ENCODE measurements at places on chromosomes 6 and 20.

DNA sequence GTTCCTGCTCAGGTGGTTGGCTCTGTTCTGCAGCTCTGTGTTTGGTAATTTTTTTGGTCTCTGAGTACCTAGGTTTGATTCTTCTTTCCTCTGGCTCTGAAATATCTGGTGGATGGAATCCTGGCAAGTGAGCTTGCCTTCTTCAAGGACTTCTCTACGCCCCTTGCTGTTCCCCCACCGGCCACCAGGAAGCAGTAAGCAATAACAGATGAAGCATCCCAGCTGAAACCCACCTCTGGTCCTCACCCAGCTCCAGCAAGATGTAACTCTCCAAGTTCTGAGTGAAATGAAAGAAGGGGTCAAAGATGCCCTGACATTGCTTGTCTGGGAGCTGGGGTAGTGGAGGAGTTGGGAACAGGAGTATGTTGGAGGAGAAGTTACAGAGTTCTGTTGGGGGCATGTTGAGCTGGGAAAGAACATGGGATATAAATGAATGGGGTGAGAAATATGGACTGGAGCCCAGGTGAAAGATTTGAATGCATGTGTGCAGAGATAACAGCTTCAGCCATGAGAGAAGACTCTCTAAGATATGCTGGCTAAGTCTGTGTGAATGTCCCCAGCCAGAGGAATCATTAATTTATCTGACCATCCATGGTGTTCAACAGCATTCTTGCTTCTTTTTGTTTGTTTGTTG lies 51.3 kb upstream of the GLP1R start:
- DNase-seq: no peak

- DNase-seq: peak; percentile 20
Measured at GRCh38 chr20:23626040-23626620, 11.6 kb downstream of the CST3 start.

- DNase-seq: no peak
Measured at GRCh38 chr20:53149890-53150205, 177.7 kb downstream of the TSHZ2 start.

- DNase-seq: no peak
Measured at GRCh38 chr20:1774479-1774878, 116.9 kb upstream of the SIRPG start.

- DNase-seq: no peak
Measured at GRCh38 chr20:6469695-6470094, 297.8 kb upstream of the BMP2 start.

DNA sequence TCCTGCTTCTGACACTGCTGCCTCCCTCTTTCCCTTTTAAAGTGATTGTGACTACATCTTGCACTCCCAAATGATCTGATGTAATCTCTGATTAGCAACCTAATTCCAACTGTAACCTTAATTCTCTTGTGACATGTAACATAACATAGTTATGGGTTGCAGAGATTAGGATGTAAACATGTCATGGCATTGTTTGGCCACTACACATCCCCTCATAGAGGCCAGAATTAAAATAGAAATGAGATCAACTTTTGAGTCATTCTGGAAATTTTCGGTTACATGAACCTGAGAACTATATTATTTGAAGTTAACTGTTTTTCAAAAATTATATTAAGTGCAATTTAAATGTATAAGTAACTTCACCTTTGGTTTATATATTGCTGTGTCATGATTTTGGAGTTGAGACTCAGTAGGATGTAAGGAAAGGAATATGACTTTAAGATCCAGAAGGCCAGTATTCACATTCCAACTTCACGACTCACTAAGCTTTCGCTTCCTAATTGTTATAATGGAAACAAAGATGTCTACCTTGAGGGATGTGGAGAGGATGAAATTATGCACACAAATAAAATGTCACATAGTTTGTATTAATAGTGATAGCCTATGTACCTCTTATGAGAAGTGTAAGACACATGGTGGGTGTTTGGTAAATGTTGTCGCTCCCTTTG lies 611.9 kb upstream of the MAP3K7 start:
- no peak for DNase-seq

- DNase-seq: no peak
Measured at GRCh38 chr6:47736083-47736700, 37.8 kb downstream of the ADGRF4 start.

GRCh38 chr6:52566853-52567279 lies 10.0 kb downstream of the TRAM2 start:
- no peak for DNase-seq

DNA sequence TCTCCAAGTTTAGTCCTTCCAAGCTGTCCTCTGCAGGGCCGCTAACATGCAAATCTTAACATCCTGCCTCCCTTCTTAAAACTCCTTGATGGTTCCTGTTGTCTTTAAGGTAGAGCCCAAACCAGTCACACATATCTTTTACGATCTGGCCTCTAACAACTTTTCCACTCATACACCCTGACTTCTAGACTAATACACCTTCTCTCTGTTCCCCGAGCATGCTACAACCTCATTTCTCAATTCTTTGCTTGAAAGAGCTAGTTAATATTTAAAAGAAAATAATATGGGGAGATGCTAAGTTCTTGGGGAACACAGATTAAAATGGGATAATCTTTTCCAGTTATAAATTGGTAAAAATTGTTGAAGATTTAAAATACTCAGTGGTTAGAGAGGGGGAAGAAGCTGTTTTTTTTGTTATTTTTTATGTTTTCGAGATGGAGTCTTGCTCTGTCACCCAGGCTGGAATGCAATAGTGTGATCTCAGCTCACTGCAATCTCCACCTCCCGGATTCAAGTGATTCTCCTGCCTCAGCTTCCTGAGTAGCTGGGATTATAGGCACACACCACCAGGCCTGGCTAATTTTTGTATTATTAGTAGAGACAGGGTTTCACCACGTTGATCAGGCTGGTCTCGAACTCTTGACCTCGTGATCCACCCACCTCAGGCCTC lies 250.7 kb downstream of the MAFB start:
- no peak for DNase-seq

DNA sequence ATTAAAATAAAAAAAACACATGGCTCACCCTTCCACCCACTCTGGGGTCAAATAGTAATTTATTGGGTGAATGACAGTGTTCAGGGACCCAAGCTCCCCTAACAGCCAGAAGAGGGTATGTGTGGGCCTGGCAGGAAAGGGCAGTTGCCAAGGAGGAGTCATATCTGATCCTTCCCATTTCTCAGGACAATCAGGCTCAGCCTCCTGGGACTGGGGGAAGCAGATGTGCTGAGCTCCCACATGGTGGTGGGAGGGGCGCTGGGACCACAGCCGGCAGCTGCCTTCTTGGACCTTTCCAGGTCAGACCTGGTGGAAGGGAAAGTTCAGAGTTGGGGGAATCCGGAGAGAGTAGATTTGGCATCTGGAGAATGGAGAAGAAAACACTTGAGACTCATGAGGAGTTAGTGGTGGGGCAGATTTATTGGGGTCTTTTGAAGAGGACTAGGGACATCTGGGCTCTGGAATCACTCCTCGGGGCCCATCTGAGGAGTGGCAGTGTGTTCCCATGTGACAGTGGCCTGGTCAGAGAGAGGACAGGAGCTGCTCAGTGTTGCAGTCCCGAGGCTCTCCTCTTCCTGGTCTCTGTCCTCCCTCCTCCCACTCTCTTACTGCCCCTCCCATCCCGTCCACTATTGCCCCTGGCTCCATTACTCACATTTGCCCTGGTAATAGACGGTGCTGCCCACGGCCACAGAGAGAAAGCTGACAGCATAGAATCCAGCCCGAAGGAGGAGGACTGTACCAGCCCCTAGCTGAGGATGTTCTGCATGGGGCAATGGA lies 3.0 kb downstream of the LST1 start:
- no peak for DNase-seq

- DNase-seq: no peak
Measured at GRCh38 chr6:52731719-52732118, 31.6 kb downstream of the GSTA2 start.

DNA sequence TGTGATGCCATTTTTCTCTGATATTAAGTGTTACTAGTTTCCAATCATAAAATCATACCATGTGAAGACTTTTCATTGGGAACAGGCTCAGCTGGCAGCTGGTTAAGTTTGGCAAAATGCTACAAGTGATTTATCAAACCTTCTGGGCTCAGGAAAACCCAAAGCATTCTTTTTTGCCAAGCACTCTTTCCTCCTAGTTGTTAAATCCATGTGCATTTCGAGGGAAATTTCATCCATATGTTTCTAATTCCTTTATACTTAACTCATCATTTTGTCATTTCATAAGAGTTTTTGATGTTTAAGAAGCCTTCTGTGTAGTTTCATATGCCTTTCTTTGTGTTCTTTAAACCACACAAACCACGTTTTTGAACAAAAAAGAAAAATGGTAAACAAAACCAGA lies 217.6 kb upstream of the PDE10A start:
- no peak for DNase-seq

- no peak for DNase-seq
Measured at GRCh38 chr6:169141671-169142537, 111.7 kb downstream of the THBS2 start.

- no peak for DNase-seq
Measured at GRCh38 chr6:131828080-131828479, 20.3 kb downstream of the ENPP1 start.

DNA sequence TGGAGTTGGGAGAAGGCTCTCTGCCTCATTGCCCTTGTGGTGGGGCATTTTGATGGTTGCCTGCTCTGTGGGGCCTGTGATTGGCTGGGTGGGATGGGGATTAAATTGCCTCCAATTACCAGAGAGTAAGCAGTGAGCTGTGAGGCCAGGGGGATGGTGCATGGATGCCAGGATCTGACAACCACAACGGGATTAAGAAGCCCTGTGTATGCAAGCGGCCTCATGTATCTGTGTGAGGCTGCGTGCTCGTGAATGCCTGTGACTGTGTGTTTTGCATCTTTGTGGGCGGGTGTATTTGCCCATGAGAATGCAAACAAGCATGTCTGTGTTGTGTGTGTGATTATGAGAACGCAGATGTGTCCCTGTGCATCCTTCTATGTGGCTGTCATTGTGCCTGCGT lies 46.1 kb downstream of the CD40 start:
- DNase-seq: no peak
